ENCODE measurements at places on chromosomes 2 and 18.

- no peak for DNase-seq
Measured at GRCh38 chr18:55268628-55269275, 309.5 kb upstream of the CCDC68 start.

GRCh38 chr2:234406085-234406484 is 90.8 kb downstream of the ARL4C start:
- no peak for DNase-seq

DNA sequence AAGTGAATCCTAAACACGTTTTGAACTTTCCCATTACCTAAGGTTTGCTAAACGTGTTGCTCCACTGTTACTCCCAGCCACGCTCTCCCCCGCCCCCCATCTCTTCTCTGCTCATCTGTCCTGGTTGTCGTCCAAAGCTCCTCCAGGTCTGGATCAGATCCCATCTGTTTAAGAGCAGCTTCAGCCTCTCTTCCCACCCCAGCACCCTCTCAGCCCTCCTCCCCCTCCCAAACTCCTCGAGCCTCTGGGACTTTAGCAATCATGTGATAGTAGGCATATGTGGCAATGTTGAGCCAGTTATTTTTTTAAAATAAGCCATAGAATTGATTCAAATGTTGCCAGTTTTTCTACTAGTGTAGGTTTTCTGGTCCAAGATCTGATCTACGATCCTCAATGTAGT is 20.0 kb upstream of the LPIN1 start:
- no peak for DNase-seq

- no peak for DNase-seq
Measured at GRCh38 chr2:173734797-173735196, 230.4 kb downstream of the SP3 start.

GRCh38 chr2:177772529-177772928 is 300.0 kb downstream of the PDE11A start:
- DNase-seq, result no peak

GRCh38 chr2:152626911-152627339 is 90.3 kb downstream of the PRPF40A start:
- DNase-seq, result no peak

GRCh38 chr2:40740419-40740818 is 288.5 kb upstream of the SLC8A1 start:
- DNase-seq, result no peak

DNA sequence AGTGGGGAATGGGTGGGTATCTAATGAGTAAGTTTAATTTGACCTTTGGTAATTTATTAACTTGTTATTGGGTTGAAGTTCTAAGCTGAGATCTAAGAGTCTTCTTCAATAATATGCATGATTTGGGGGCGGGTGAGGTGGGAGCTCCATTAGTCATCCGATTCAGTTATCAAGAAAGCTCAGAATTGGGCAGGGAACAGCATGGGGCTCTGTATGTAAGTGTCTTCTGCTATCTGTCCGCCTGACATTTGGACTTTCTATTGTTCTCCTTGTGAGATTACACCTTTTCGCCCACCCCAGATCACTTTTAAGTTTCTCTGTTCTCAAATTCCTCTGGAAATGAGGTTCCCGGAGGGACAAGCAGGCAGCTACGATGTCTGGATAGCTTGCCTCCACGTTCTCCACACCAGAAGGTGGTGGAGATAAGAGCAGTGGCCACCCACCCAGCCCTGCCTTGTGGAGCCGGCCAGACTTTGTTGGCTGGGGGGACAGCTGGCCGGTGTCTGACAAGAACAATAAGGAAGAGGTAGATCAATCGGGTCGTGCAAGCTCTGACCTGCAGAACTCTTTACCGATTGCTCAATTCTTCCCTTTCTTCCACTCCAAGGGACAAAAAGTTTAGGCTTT is 75.5 kb upstream of the GATA6 start:
- DNase-seq, result no peak

DNA sequence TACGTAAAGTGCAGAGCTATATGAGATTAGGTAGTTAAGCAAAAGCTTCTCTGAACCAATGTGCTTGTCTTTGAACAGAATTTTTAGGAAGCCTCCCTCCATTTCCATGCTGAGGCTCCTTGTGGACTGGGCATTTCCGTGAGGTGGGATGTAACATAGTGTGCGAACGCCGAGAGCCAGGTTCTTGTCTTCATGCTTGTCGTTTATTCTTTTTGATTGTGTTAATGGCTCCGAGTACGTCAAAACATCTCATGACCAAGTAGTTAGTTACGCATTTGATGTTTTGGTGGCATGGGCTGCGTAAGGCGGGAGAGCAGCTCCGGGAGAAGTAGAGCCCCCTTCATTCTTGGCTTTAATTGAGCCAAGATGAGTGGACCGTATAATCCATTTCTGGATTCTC is 32.9 kb downstream of the DGKD start:
- no peak for DNase-seq

DNA sequence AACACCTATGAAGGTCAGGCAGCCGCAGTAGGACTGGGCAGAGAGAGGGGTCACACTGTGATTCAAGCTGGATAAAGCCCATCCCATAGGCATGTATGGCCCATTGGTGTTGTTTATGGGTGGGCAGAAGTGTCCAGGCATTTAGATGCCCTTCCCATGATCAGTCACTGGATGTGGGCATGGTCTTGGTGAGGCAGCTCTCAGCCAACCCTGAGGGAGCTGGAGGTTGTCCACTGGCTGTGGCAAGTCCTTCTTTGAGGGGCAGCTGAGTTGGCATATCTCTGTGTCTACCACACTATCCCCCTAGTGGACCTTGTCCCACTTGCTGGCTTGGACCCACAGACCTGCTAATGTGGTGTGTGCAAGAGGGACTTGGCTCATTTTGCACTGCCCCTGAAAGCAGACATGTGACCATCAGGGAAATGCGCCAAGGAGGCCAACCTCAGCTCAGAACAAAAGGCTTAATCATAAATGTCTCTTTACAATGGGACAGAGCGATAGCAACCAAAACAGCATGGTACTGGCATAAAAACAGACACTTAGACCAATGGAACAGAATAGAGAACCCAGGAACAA is 82.0 kb downstream of the TMEM17 start:
- no peak for DNase-seq

DNA sequence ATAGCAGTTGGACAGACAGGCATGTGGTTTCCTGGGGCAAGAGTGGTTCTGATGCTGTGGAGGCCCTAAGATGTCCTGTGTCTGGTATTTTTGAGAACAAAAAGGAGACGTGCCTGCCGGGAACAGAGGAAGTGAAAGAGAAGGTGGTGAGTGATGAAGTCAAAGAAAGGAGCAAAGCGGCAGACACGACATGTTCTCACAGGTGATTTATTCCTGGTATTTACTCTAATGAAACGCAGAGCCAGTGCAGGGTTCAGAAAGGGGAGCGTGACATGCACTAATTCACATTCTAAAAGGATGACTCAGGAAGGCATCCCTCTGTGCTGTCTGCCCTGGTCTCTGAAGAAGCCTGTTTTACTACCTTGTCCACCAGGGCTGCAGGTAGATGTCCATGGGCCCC is 211.0 kb downstream of the KCNE4 start:
- no peak for DNase-seq

- no peak for DNase-seq
Measured at GRCh38 chr2:148554459-148555247, 89.9 kb upstream of the EPC2 start.

- DNase-seq, result no peak
Measured at GRCh38 chr2:12737738-12738485, 21.2 kb downstream of the TRIB2 start.

DNA sequence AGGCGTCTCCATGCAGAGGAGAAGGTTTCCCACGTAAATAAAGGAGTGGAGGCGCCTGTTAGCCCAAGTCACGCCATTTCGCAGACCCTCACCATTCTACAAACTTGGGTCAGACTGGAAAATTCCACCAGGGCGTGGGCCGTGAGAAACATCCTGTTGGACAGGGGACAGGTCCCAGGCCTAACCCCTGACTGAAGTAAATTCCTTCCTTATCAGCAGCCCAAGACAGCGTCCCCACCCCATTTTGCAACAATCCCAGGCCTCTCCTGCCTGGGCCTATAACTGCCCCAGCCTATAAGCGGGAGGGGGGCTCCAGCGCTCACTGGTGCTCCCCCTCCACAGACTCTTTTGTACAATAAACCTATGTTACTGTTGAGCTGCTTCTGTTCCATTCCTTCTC is 57.3 kb upstream of the CBLN2 start:
- no peak for DNase-seq

DNA sequence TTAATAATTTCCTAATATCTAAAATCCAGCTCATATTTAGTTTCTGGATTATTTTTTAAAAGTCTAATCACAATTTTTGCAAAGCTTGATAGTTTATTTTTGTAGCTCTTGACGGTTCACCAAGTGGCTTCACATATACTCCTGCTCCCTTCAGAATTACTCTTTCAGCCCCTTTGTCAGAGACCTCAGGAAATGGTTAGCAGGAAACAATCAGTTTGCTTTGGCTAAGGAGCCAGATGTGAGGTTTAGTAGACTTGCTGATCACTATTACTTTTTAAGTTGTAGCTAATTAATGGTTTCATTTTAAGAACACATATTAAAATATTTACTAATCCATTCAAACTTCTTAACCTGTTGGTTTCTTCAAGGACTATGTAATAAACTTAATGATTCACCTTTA is 2.3 kb downstream of the RBBP8 start:
- no peak for DNase-seq

GRCh38 chr18:70523035-70523791 is 234.4 kb downstream of the SOCS6 start:
- no peak for DNase-seq

DNA sequence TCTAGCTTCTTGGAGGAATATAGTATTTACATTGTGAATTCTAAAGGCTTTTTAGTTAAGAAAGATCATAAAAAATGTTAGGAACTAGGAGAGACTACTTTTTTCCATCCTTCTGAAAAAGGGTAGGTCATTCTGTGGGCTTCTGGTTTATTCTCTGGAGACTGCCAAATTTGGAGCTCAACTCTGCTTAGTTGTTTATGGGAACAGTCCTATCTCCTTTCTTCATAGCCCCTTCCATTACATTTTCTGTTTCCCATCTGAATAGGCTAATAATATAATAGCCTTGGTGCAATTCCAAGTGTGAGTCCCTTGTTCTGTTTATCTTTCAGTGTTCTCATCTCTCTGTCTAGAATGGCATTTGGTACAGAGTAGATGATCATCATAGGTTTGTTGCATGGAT is 15.6 kb downstream of the LAMA3 start:
- DNase-seq, result no peak

DNA sequence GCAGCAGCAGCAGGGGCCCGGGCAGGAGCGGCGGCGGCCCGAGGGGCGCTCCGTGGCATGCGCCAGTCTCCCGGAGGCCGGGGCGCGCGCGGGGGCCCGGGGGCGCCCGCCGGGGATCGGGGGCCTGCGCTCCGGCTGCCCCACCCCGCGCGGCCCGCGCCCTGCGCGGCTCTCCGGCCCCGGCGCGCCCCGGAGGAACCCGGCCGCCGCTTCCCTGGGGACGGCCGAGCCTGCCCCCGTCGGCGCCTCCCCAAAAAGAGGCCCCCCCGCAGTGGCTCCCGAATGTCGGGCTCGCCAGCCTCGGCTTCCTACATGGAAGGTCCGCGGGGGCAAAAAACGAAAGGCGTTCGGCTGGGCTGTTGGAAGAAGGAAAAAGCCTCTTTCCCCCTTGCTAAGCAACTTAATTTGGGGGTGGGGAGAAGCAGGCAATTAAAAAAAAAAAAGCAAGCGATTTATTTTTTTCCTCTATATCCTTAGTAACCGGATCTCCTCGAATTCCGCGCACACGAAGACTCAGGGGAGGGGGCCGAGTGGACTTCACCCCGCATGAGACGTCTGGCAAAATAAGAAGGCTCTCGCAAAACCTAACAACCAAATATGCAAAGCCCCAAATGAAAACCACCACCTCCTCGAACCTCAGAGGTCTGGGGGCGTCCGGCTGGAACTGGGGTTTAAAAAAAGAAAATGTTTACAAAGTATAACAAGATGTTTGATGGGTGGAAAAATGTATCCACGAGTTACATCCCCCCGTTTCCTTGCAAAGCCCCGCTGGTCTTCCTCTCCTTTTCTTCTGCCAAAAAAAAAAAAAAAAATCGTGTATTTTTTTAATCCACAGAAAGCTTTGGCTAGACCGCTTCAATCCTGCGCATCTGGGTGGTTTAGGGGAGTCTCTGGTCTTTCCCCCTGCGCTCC is at the start of gene SMAD7:
Gene SMAD7, minus strand, starts transcription at position 430 of the 912 bp plus-strand sequence. CDS start 541 bp downstream, outside the sequence.
- no peak for DNase-seq

GRCh38 chr2:13745330-13745729 is 887.2 kb upstream of the LRATD1 start:
- no peak for DNase-seq

- no peak for DNase-seq
Measured at GRCh38 chr2:200199005-200199404, 107.5 kb upstream of the SPATS2L start.

DNA sequence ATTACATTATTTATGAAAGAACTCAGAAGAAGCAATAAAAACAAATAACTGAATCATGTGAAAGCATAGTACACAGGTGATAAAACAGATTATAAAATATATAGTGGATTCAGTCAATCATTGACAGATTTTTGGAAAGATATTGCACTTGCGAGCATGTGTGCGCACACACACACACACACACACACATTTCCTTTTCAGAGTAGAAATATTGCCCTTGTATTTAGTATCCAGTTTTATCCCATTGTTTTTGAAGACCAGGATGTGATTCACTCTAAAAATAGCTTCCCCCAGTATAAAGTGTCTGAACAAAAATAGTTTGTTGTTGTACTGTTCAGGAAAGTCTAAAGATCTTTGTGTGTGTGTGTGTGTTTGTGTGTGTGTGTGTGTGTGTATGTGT is 145.5 kb downstream of the CALCRL start:
- no peak for DNase-seq

DNA sequence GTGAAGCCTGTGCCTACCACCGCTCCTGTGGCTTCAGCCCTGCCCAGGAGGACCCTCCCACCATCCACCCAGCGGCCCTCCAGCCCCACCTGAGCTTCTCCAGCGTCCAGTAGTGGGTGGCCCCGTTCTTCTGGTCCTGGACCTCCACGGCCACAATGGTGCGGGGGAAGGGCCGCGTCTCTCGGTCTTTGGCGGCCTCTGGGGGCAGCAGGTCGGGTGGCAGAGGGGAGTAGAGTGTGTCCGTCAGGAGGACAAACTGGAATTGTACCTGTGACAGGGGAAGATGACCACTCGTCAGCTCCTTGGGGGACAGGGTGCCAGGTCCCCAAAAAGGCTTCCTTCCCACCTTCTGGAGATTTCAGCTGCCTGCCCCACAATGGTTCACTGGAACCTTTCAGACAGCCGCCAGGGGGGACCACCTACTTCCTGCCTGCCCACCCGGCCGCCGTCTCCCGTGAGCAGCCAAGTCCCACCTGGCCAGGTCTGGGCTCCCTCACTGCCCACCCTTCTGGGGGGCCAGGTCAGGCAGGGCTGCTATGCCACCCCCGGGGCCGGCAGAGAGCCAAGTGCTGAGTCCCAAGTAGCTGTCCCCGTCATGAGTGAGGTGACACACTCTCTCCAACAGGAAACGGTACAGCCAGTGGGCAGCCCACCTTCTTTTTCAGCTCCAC is 59.3 kb downstream of the KIF1A start:
- no peak for DNase-seq

DNA sequence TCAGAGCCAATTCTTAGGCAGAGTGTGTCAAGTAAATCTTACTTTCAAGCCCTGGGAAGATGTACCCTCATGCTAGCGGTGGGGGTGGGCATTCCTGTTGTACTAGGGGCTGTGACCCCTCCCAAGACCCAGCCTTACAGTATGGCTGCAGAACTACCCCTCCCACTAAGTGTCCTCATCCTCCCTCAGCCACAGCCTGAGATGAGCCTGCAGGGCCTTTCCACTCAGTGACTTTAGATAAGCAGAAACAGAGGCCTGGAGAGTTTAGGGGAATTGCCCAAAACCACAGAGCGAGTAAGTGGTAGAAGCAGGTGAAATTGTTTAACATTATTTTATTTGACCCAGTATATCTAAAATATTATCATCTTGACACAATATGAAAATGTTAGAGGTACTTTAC is 36.6 kb downstream of the TTC32 start:
- no peak for DNase-seq

GRCh38 chr18:23282437-23282781 is 147.1 kb downstream of the CABLES1 start:
- no peak for DNase-seq
